ENCODE measurements at places on chromosomes 7 and 10.

GRCh38 chr10:28878236-28878970 is 201.1 kb downstream of the BAMBI start:
- DNase-seq: no peak

GRCh38 chr10:8352171-8353075 is 297.9 kb downstream of the GATA3 start:
- DNase-seq: no peak

DNA sequence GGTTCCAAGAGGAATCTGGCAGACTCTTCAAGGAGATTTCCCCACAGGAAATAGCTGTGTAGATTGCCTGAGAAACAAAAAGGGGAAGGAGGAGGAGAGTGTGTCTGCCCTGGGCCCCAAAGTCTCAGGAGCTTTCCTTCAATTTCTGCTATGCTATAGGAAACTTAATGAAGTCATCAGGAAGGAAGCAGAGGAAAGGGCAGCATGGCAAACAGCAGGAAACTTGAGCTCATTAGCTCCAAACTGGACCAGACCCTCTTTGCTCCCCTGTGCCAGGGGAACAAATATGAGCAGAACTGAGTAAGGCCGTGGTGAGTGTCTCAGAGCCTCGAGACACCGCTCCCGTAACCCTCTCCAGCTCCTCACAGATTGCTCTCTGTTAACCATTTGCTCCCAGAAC is 4.8 kb upstream of the KCNIP2 start:
- no peak for DNase-seq

GRCh38 chr10:45581582-45582385 is 90.8 kb downstream of the ZFAND4 start:
- DNase-seq: no peak

- DNase-seq: peak; percentile 34
Measured at GRCh38 chr10:69327463-69328379, 49.4 kb downstream of the HK1 start.

DNA sequence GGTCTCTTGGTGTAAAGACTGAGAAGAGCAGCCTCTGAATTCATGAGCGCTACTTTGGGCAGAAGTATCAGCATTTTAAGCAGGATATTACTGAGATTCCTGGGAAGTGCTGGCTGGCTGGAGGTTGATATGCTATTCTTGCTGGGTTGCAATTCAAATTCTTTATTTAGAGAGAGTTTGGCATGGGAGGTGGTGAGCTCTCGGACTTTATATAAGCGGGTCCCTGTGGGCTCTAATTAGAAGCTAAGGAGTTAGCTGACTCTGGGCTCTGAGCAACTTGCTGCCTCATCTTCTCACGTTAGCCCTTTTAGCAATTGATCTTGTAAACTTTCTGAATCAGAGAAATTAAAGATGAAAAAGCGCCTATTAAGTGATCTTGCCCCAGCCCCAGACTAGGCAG is 430.9 kb downstream of the SORCS3 start:
- DNase-seq: no peak

DNA sequence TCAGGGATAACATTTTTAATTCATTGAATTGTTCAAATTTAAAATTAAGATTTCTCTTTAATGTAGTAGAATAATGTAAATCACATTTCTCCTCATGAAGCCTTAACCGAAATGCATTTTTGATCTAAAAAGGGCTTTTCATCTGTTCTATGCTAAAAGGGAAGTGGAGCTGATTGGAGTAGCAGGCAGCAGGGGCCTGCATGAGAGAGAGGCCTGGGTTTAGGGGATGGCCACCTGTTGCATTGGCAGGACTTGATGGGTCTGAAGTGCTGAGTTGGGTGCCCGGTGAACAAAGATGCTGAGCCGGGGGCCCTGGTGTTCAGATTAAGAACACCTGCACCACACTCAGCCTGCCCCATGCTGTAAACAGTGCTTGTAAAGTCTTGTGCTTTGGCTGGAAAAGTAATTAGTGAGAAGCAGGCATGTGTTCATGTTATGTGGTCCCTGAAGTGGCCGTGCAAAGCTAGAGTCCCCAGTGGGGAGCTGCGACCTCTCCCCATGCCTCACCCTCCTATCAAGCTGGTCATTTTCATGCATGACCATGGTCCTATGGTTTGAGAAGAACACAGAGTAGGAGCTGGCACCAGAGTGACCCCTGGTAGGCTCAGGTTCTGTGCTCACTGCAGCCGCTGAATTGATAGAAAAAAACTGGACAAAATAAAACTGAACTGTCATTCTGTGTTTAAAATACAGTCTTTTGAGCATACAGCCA is 124.3 kb downstream of the ADCY1 start:
- no peak for DNase-seq

DNA sequence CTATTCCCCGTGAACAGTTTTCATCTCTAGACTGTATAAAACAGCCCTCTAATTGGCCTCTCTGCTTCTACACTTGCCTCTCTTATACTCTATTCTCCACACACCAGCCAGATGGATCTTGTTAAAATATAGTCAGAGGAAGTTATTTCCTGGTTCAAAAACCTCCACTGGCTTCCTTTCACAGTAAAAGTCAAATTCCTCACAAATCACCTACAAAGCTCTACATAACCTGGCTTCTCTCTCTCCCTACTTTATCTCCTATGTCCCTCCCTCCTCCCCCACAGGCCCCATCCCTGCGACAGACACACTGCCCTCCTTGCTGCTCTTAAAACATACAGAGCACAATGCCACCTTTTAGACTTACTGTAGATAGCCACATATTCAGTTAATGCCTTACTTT is 60.1 kb downstream of the TPK1 start:
- DNase-seq: no peak

DNA sequence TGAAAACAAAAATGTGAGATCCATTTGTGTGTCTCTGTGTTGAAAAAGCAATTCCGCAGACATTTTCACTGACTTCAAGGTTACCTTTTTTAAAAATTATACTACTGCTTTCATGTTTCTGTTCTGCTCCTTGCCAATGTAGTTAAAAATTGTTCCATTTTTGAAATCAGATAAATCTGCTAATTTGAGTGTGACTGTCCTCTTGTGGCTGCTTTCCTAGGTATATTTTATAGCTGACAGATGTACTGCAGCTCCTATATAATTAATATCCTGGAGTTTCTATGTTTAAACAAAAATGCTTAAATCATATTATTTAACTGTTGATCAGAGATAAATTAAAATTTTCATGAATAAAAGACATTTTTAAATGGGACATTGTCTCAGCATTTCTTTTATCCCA is 177.6 kb upstream of the LRRTM3 start:
- no peak for DNase-seq

DNA sequence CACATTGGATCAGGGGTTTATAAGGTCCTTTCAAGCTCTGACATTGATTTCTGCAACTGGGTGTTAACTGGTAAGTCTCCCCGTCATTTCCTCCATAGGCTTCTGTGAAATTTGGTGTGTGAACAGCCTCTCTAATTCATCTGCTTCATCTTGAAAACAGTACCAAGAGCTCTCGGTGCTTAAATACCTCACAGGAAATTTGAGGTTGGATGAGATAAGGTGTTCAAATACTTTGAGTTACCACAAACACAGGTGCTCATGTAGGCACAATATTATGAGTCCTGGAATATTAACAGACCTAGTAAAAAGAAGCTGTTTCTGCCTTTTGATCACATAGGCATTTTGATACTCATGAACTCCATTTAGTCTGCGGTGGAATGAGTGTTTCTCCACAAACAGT is 85.2 kb downstream of the RTKN2 start:
- no peak for DNase-seq

DNA sequence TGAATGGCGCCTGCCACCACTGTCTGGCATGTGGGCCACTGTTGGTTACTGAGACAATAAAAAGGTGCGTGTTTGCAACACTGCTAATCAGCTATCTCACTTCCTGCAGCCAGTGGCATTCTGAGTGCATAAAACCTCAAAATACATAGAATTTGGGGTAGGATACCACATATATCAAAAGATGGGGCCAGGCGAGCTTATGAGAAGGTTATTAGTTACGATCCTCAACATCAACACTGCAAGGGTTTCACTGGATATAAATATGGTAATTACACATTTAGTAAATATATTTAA is 200.2 kb downstream of the WDR37 start:
- no peak for DNase-seq

GRCh38 chr10:30028738-30029030 is 30.7 kb downstream of the JCAD start:
- DNase-seq: no peak

DNA sequence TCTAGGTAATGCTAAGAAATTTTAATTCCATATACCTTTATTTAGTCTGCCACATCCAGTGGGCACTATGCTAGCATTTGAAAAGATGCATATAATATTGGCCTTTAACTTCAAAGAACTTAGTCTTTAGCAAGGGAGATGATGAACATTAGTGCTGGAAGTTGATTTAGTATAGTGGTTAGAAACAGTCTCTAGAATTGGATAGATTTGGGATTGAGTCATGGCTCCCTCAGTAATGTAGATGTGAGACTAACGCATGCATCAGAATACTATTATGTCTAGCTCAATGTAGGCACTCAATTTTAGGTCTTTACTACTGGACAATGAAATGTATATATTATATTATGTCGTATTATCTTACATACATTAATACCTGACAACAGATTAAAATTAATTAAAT is 5.8 kb downstream of the DKK1 start:
- no peak for DNase-seq

DNA sequence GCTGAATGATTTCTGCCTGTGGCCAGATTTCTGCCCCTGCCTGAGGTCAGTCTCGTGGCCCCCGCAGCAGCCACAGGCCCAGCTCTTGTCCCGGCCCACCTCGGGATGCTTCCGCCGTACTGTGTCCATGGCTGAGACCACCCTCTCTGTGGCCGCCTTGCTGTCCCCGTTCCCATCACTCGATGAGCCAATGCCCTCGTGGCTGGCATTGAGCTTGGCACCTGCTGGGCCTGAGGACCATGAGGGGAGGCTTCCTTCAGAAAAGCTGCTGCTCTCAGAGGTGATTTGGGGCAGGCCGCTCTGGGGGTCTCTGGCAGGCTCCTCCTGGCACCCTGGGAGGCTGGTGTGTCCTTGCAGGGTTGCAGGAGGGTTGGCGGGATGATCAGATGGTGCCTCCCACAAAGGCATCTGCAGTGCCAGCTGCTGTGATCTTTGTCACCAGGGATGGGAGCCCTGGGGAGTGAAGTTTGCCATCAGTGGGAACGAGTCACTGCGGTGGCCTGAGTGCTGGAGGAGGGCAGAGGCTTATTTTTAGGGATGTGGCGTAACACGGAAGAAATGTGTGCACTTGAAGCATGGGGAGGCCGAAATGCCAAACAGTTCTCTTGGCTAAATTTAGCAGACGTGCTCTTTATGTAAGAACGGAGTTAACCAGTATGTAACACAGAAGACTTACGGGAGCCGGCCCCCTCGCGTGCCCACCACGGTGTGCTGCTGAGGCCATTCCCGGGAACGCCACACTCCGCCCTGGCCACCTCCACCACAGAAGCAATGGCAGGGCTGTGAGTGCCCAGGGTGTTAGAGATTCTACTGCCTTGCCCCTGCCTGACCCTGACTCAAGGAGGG is 47.7 kb downstream of the VIPR2 start:
- no peak for DNase-seq

DNA sequence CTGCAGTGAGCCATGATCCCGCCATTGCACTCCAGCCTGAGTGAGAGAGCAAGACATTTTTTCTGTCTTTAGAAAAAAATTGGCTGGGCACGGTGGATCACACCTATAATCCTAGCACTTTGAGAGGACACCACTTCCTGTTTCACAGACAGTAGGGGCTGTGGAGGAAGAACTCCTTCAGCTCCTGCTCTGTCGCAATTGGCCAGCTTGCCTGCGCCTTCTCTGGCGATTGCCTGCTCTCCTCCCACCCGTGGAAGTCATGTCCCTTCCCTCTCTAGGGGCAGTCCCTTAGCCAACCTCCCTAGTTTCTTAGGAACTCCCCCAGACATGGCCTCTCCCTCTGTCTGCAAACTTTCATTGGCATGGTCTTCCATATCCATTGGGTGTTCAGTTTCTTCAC is 8.7 kb downstream of the PDSS1 start:
- DNase-seq: no peak

DNA sequence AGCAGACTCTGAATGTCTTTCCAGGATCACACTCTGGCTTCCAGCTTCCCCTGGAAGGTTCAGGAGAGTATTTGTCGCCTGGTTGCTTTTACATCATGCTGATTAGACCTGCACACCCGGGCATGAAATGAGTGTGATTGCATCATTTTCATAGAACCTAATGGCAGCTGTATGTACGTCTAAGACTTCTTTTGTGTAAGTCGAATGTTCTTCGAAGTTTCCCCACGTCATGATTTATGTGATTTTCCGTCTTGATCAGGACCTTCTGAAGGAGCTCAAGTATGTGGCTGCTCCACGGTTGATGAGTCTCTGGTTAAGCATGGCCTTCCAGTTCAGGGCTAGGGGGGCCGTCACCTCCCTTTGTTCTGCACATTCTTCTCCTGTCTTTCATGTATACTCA is 4.5 kb downstream of the EIF4H start:
- DNase-seq: no peak

GRCh38 chr7:16129431-16130110 is 291.8 kb downstream of the CRPPA start:
- DNase-seq: no peak

All from stimulated activated CD4-positive, alpha-beta T cell treated with anti-CD3 and anti-CD28 coated beads, Interleukin-15, amount 100 ng/mL, for 1 hour (primary cell).